CD4-positive, alpha-beta T cell treated with Interleukin-15 for 1 hour (primary cell): ENCODE measurements at places on chromosomes 2 and 18.

GRCh38 chr18:78605255-78605654 lies 374.4 kb upstream of the SALL3 start:
- DNase-seq, result no peak

DNA sequence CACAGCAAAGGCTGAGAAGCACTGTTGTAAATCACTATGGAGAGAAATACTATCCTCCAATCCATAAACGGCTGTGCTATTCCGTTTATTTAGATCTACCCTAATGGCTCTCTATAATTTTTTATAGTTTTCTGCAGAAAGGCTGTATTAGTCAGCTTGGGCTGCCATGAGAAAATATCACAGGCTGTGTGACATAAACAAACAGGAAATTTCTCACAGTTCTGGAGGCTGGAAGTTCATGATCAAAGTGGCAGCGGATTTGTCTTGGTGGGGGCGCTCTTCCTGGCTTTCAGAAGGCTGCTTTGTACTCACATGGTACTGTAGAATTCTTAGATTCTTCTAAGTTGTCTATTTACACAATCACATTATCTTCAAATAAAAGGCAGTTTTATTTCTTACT lies 44.1 kb downstream of the C1D start:
- DNase-seq, result no peak

- DNase-seq, result no peak
Measured at GRCh38 chr2:106570316-106570715, 83.2 kb downstream of the CD8B2 start.

DNA sequence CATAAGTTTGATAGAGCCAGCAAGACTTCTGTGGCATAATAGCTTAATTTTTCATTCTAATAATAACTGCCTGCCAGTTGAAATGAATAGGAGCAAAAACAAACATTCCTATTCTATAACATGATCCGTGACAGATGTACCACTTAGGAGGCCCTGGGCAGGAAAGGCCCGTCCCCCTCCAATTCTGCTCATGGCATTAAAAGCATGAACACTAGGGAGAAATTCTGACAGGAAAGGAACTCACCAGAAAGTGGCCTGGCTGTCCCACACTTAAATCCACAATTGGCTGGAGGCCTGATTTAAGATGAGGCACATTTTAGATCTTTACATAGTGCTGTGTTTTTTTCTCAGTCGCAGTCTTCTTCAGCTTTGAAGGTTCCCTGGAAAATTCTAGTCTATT lies 261.9 kb upstream of the ETAA1 start:
- DNase-seq, result no peak

DNA sequence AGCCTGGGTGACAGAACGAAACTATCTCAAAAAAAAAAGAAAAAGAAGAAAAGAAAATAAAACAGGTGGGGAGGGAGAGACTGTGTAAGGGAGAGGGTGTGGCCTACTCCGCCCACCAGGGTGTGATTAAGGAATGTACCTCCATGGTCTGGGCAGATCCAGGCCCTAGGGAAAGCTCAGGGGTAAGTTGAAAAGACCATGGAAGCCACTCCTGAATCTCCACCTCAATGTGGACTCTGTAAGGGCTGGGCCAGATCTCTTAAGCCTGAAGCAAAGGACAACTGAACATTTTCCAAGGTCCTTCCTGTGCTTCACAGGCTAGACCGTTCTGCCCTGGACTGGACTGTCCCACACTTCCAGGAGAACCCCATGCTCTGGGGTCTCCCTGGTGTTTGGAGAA lies 9.7 kb upstream of the ATG16L1 start:
- no peak for DNase-seq

DNA sequence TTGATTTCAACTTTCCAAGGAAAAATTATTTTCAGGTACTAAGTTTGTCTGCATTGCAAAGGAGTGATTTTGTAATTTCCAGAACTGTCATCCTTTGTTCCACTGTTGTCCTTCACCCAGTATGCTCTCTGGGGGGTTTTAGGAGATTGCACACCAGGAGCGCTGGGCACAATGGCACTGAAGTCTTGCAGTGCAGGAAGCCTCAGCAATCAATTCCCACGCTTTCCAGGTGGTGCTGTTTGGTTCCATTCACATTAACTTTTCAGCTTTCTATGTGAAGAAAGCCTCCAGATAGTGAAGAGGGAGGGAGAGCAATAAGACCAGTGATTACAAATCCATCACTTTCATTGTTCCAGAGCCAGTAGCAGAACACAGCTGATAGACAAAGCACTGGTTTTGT lies 344.0 kb upstream of the VWC2L start:
- no peak for DNase-seq

- no peak for DNase-seq
Measured at GRCh38 chr2:8103085-8103708, 578.7 kb upstream of the ID2 start.

GRCh38 chr2:186841940-186842339 lies 7.0 kb downstream of the ZSWIM2 start:
- DNase-seq, result no peak

DNA sequence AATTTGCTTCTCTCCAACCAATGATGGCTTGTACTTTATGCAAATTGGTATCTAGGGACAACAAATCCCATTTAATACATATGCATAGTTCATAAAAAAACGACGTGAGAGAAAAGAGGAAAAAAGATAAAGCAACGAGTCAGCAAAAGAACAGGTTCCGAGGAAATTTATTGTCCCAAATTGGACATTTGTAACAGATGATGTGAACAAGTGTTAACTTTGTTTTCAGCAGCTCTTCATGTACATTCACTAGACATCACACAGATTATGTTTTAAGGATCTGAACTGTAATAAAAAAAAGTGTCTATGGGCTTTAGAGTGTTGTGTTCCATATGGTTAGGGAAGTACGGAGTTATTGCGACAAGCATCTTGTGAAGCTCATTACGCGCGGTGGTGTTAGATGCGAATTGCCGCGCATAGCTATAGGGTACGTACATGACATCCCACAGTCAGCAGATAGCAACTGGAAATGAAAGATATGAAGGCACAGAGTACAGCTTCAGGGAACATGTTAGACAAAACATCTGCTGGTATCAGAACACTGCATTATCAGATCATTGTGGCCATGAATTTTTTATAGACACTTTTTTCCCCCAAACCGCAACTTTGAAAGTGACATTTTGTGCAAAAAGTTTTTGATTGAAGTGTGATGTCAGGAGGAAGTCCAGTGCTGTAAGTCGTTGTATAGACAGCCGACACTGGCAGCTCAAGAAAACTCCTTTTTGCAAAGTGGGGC lies 1073.1 kb upstream of the FANCL start:
- no peak for DNase-seq

DNA sequence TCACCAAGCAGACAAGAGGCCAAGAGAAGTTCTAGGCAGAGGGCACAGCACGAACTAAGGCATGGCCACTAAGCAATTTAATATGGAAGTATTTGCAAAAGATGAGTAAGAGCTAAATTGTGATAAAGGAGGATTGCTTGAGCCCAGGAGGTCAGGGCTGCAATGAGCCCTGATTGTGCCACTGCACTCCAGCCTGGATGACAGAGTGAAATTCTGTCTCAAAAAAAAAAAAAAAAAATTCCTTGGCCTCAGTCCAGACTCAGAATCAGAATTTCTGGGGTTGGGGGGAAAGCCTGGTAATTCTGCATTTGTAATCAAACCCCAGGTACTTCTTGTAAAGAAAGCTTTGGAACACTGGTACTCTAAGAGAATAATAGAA lies 46.8 kb upstream of the RTN4 start:
- DNase-seq, result no peak

DNA sequence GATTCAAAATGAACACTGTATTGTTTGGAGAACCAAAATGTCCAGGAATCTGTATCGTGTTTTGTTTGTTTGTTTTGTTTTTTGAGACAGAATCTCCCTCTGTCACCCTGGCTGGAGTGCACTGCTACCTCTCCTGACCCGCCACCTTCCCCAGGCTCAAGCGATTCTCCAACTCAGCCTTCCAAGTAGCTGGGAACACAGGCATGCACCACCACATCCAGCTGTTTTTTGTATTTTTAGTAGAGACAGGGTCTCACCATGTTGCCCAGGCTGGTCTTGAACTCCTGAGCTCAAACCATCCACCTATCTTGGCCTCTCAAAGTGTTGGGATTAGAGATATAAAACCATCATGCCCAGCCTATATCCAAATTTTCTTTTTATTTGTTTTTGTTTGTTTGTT lies 74.6 kb downstream of the KYNU start:
- DNase-seq, result no peak

DNA sequence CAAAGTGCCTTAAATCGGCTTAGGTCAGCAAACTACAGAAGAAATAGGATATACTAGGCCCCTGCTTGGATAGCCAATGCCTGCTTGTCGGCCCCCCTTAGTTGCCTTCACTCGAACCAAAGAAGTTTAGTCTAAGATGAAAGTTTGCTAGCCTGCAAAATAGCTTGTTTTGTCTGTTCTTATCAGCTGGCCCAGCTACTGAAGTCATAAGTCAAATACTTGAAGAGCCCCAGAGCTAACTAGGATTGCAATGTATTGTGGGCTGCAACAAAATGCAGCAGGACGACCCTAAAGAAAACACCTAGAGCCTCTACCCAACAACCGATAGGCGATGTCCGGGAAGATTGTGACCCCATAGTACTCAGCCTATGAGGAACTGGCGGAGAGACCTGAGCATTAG lies 183.5 kb upstream of the HS6ST1 start:
- DNase-seq, result no peak

- DNase-seq, result no peak
Measured at GRCh38 chr2:241087420-241088268, 14.4 kb downstream of the MTERF4 start.

DNA sequence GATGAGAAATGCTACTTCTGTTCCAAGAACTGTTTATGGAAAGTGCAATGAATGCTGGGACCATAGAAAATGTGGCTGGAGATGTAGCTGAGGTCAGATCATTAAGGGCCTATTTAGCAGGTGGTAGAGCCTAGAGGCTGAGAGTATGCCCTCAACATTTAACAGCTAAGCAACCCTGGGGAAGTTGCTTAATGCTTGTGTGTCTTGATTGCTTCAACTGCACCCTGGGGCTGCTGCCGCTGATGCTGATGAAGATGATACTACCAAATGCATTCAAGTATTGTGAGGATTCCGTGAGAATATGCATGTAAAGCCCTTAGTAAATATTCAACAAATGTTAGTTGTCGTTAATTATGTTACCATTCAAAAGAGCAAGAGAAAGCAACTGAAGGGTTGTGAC lies 273.2 kb downstream of the BCL11A start:
- DNase-seq, result no peak

DNA sequence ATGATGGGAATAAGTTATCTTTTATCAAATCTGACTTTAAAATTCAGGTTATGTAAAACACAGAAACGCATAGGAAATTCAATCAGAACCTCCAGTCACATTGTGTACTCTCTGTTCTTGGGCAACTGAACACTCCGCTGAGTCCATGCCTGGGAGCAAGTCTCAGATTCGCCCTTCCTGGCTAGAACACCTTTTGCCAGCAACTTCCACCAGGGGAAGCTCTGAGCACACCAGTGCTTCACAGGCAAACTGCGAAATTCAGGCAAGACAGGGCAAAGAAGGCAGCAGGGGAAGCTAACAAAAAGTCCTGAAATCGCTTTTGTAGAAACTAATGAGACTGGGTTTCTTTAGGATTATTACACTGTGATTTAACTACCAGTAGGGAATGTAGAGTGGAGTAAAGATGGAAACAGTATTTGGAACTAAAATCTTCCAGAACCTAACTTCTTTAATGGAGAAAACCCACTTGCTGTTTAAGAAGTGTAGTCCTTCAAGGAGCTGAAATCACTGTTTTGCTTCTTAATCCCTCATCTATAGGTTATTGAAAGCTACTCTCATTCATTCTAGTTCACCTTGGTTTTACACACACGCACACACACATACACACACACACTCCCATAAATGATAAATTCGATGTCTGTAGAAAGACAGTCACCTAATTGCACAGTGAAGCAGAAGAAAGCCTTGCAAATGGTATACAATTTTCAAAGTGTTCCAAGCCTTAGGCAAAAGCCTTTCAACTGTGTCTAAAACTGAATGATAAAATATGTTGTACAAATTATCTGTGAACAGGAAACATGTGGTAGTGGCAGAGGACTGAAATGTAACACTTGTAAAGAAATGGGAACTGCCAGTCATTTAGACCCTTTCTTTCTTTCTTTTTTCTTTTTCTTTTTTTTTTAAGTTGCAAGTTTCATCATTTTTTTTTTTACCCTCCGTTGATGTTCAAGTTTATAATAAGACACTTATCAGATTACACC lies 214.5 kb downstream of the TMEM182 start:
- no peak for DNase-seq

- DNase-seq, result no peak
Measured at GRCh38 chr2:48940606-48941005, 185.1 kb upstream of the LHCGR start.

GRCh38 chr2:234821946-234822475 lies 129.8 kb upstream of the SH3BP4 start:
- DNase-seq, result no peak

DNA sequence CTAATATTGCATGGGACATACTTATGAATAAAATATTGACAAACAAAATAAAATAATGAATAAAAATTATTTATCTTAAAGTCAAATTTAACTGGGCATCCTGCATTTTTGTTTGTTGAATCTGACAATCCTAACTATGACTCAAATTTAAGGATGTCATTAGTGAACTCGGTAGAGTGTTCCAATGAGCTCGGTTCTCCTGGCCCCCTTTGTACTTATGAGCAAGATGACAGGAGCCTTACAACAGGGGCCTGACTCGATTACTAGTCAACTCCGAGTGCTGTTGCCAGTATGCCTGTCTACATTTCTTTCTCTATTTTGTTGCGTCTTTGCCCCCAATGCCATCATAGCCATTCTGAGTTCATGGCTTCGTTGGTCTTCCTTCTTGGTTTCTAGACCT lies 40.3 kb downstream of the HRH4 start:
- no peak for DNase-seq

DNA sequence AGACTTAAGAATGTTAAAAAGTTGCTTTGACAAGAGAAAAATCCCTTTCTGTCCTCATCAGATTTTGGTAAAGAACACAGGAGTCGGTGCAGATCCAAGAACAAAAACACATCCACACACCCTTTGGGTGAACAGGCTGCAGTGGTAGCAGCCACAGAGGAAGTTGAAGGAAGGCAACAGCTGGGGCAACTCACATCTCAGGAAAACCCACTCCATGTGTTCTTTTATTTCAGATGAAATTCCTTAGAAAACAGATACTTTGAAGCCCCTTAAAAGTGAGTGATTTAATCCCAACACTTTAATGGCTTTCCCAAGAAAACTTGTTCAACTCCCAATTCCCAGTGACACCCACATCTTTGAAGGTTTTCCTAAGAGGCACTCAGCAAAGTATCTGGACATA lies 271.3 kb downstream of the ICOS start:
- no peak for DNase-seq

DNA sequence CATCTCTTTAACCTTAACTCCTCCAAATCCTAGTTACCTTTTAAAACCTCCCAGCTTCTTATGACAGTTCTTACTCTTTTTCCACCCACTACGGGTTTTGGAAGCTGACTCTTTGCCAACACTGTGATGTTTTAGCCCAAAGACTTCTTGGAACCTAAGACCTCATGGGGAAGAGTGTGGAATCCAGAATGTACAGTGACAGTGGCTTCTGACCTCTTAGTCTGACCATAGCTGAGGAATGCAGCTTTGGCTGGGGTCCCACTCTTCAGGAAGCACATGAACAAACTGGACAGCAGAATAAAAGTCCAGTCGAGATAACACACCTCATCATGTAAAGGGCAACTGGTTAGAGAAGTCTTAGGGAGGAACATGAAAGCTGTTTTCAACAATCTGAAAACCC lies 161.1 kb upstream of the PKDCC start:
- DNase-seq, result no peak

GRCh38 chr2:102703748-102704147 lies 58.1 kb upstream of the TMEM182 start:
- no peak for DNase-seq

GRCh38 chr2:51649366-51649765 lies 617.4 kb upstream of the NRXN1 start:
- no peak for DNase-seq
